ENCODE measurements at places on chromosomes 5 and 9.

GRCh38 chr5:175893466-175893865 is 22.1 kb downstream of the CPLX2 start:
- peak; percentile 29 for DNase-seq

GRCh38 chr5:91469517-91470165 is 86.5 kb upstream of the ARRDC3 start:
- no peak for DNase-seq

GRCh38 chr9:113026200-113026599 is 14.2 kb upstream of the ZNF883 start:
- DNase-seq, result no peak

- DNase-seq, result peak; percentile 97
Observed at GRCh38 chr5:152634586-152634985, 229.5 kb upstream of the NMUR2 start.

GRCh38 chr9:133759146-133759900 is 21.2 kb upstream of the SARDH start:
- DNase-seq, result no peak

DNA sequence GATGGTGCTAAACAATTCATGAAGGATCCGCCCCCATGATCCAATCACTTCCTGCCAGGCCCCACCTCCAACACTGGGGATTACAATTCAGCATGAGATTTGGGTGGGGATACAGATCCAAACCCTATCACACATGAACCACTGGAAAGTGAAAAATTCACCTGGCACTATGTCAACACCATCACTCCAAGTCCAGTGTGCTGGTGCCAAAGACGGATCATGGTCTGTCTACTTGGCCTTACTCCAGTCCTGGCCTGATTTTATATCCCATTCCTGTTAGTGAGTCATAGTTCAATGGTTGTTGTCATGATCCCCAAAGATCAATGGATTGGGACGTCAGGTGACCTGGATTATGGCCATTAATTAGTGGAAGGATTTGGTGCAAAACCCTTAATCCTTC is 147.4 kb upstream of the RPS23 start:
- no peak for DNase-seq

- no peak for DNase-seq
Observed at GRCh38 chr5:41279040-41279439, 65.7 kb upstream of the C6 start.

DNA sequence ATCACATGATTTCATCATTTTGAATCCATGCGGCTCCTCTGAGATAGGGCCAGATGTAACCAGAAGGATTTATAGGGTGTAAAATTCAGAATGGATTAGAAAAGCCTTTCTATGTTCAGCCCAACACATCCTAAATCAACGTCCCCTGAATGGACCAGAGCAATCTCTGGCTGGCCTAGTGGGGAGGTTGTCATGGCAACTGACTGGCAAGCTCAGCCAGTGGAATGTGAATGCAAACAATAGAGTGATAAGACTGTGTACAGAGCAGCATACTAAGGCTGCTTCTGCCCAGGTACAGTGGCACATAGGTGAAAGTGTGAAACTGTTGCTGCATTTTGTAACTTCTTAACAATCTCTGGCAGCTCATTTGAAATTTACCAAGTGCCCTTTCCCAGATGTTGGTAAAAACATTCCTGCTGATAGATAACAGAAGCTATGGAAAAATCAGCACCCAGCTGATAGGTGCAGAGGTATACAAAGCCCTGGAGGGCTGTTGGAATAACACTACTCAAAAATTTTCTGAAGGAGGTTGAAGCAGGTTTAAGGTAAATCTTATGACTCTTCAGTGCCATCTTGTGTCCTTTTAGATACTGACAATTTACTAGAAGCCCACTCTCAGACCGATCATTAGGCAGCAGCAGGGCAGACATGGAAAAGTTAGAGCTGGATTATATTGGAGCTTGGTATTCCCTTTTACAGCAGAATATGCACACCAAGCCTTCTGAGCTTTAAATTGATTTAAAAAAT is 267.2 kb downstream of the RAB3C start:
- peak; percentile 67 for DNase-seq

GRCh38 chr9:100186356-100186755 is 87.3 kb downstream of the INVS start:
- no peak for DNase-seq

DNA sequence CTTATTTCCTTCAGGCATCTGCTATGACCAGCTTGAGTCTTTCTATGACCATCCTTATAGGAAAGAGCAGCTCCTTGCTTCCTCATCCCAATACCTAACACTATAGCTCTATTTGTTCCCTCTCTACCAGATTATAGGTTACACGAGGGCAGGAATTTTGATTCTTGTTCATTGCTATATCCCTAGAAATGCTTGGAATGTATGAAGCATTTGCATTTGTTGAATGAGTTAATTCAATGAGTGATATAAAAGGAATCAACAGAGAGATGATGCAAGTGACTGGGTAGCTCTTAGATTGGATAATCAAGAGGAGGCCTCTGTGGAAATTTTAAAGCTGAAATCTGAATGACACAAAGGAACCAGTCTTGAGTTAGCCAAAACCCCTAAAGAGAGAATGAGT is 13.9 kb downstream of the ZCCHC9 start:
- no peak for DNase-seq

GRCh38 chr5:14958188-14958587 is 86.6 kb upstream of the ANKH start:
- DNase-seq, result no peak

- no peak for DNase-seq
Observed at GRCh38 chr9:26234865-26235264, 556.6 kb upstream of the TUSC1 start.

- no peak for DNase-seq
Observed at GRCh38 chr9:105054491-105054890, 126.5 kb upstream of the ABCA1 start.

- no peak for DNase-seq
Observed at GRCh38 chr5:96284727-96285389, 148.2 kb downstream of the PCSK1 start.

DNA sequence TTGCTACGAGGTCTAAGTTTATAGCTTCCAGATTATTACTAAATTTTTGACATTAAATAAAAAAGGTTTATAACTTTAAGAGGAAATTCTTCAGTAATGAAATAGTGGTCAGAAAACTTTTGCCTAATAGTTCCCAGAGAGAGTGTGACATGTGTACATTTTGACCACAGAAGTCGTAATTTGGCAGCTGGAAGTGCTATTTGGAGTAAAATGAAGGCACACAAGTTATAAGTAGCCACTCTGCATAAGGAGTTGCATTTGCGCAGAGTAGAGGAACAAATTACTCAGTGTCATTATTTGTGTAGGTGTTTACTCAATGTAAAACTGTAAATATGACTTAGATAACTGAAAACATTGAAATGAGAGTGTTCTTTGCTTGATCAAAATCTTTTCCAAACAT is 408.4 kb downstream of the CCDC171 start:
- DNase-seq, result no peak

DNA sequence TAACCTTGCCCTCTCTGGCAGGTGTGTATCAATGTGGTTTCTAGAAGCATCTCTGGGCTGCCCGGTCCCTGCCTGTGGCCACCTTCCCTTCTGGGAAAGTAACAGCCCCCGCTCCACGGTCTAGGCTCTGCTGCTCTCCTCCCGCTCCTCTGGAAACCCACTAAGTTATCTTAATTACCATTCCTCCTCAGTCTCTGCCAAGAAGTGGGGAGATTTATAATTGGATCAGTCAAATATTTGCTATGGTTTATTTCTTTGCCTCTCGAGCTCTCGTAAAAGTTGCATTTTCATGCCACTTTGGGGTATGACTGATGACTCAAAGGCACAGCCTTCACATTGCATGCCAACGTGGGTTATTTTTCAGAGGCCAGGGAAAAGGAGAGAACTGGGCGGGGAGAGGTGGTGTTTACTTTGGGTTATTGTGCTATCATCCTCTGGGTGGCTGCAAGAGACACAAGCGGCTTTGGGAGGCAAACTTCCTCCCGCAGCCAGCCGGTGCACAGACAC is 205.3 kb upstream of the WWC1 start:
- peak; percentile 49 for DNase-seq

DNA sequence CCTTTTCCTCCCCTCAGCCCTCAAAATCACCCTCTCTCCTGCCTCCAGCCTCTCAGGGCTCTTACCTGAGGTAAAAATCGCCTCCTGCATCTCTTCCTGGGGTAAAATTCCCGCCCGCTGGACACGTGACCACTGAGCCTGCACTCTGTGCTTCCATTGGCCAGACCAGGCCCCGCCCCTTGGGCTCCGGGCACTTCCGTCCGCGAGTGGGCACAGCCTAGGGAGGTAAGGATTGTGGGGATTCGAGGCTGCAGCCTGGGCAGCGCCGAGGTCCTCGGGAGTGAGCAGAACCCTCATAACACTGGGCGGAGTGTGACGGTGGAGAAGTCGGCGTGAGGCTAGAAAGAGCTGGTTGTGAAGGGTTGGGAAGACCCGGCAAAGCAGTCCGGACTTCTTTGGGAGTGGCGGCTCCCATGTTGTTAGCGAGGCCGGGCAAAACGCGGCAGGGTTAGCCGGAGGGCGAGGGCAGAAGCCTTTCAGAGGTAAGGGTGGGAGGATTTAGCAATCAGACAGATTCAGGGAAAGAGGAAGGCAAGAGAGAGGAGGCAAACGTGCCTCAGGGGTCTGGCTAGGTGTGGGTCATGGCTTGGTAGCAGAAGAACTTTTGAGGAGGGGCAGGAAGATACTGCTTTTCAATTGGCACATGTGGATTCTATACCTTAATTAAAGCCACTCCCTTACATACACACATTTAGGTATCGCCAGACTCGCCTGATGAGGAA is at the start of gene SHOC1:
SHOC1 (minus strand) TSS at position 103 of the 722 bp plus-strand sequence. CDS start 3,519 bp downstream, outside the sequence.
- no peak for DNase-seq

DNA sequence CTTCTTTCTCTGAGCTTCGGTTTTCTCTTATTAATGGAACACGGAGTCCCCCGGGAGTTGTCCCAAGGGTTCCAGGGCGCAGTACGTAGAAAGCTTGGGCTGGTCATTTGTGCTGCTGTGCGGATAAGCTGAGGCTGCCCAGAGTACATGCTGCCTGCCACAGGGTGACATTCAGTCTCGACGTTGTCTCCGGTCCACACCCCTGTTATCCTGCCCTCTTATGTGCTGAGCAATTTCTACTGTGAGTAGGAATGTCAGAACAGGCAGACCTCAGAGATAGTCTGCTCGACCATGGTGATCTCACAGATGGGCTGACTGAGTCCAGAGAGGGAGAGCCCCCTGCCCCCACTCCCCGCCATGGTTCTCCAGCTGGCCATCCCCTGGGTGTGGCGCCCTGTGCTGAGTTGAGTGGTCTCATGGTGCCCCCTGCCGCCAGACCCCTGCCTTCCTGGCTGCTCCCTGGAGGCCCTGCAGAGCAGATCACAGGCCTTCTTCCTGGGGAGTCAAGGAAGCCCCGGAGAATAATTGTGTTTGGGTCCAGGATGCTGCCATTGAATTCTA is 124.0 kb downstream of the RGS3 start:
- no peak for DNase-seq
